ENCODE measurements at places on chromosomes 2 and 18.

GRCh38 chr2:36672199-36672598 is 24.3 kb upstream of the VIT start:
- DNase-seq = no peak

GRCh38 chr2:38037757-38038621 is 38.0 kb downstream of the CYP1B1 start:
- no peak for DNase-seq

GRCh38 chr18:56038171-56039030 is 450.4 kb upstream of the TCF4 start:
- no peak for DNase-seq

DNA sequence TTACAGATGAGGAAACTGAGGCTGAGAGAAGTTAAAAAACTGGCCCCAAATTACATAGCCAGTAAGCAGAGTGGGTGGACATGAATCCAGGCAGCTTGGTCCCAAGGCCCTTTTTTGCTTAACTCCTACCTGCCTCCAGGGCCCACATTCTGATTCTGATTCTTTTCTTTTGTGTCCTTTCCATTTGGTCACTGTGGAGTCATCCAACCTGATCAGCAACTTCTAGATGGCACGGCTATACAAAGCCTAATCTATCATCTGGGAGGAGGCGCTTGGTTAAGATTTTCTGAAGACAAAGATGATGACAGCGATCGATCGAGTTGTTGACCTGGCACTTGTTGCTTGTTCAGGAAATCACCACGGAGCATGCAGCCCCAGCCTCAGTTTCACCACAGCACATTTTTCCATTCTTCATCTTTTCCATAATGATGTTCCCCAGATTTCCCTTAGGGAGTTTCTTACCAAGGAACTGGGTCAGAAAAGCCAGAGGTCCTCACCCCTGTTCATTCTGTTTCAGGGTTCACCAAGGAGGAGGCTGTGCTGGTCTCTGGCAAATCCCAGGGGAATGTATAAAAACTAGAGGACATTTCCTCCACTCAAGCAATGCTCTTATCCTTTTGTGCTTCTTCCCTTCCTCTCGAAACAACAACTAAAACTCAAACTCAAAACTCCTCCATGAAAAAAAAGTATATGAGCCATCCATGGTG is 6.9 kb upstream of the IGFBP2 start:
- no peak for DNase-seq

GRCh38 chr2:8239531-8240088 is 442.2 kb upstream of the ID2 start:
- no peak for DNase-seq

DNA sequence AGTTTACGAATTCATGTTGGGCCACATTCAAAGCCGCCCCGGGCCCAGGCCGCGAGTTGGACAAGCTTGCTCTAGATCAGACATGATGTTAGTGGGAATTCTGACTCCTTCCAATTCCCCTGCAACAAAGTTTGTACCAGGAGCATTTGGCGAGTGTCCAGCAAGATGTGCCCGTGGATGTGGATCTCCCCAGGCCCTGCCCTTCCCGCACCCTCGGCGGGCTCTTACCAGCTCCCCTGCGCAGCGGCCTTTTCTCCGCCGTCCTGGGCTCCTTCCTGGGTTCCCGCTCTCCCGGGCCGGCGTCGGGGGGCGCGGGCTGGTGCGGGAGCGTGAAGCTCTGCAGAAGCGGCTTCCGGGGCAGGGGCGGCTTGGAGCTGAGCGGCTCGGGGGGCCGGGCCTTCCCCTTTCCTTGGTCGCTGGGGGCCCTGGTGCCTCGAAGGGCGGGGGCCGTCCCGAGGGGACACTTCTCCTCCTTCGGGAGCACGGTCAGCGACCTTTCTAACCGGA is 90.8 kb upstream of the MGAT4A start:
- DNase-seq = no peak

DNA sequence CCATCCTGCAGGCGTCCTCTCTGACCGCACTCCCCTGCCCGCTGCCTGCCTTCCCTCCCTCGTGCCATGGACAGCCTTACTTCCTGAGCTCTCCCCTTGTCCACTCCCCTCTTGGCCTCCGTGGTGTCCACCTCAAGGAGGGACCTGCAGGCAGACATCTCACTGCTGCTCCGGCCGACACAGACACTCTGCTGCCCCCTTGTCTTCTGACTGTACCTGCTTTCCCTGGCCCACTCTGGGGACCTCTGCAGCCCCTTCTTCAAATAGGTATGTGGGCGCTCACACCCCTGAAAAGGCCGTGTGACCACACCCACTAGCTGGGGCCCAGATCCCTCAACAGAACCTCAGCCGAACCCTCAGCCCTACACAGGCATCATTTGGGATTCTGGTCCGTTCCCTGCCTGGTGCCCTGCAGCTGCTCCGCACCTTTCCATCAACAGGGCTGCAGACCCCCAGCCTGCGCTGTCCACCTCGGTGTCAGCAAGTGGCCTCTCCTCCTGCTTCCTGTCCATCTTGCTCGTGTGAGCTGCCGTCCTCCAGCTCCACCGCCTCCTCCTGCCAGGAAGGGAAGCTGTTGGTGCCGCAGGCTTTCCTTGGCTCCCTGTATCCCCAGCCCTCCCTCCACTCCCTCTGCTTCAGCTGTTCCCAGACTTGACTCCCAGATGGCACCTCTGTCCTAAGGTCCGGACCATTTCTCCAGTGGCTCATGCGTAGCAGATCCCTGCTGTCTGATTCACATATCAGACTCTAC is 94.1 kb downstream of the KLHL29 start:
- DNase-seq = no peak

- DNase-seq = no peak
Measured at GRCh38 chr2:235149736-235150135, 197.9 kb downstream of the SH3BP4 start.

- DNase-seq = no peak
Measured at GRCh38 chr2:119490653-119491195, 33.6 kb downstream of the SCTR start.

GRCh38 chr2:234286956-234287355 is 209.9 kb downstream of the ARL4C start:
- DNase-seq = no peak

GRCh38 chr2:181258720-181259119 is 198.5 kb upstream of the ITGA4 start:
- no peak for DNase-seq

DNA sequence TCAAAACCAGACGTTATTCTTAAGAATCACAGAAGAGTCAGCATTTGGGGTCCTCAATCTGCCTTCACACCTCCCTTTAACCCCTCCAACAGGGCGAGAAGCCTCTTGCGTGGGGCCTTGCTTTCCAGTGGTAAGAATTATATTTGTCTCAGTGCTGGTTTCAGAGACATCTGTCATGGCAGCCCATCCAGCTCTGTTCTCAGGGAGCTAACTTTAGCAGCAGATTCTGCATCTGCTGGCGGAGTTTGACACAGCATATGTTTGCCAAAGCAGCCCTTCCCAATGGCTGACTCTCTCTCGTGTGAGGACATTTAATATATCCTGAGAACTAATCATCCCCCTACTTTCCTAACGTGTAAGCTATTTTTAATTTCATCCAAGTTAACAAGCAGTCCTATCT is 91.5 kb upstream of the BCL11A start:
- DNase-seq = no peak

DNA sequence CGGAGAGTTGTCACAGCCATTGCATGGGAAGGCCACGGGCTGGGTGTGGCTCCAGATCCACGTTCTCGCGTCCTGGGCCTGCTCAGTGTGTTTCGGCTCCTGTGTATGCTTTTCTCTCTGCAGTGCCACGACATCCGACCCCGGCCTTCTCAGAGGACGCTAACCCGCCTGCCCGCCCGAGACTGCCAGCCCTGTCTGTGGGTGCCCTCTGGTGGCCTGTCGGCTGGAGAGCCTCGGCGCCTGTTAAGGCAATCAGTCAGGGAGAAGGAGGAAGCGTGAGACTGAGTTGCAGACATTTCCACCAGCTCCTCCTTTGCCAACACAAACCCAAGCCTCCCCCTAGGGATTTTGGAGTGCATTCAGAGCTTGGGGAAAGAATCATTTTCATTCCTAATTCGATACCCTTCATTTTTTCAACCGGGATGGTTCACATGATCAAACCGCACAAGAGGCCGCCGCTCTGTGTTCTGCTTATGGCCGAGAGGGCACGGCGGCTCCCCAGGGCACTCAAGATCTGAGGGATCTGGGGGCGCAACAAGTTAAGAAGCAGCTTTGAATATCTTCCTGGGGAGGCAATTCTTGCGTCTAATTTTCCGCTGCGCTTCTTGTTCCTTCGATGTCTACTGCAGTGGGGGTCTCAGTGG is 37.5 kb upstream of the ZBTB7C start:
- DNase-seq = peak; percentile 29

DNA sequence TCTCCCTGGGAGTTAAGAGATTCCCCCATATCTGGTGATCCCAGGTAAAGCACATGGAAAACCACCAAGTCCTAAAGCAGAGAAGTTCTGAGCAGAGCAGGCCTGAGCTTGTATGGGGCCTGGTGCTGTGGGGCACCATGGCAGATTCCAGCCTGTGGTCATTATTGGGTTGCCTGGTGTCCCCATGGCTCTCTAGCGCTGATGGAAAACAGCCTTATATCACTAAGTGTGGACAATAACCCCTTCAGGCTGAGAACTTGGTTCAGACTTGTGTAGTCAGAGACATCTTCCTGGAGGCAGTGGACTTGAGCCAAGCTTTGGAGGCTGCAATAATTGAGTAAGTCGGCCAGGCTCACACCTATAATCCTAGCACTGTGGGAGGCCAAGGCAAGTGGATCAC is 96.8 kb downstream of the MCFD2 start:
- no peak for DNase-seq

- no peak for DNase-seq
Measured at GRCh38 chr2:200421270-200421669, 88.6 kb downstream of the KCTD18 start.

GRCh38 chr18:35392375-35392774 is 15.2 kb upstream of the ZNF396 start:
- no peak for DNase-seq

DNA sequence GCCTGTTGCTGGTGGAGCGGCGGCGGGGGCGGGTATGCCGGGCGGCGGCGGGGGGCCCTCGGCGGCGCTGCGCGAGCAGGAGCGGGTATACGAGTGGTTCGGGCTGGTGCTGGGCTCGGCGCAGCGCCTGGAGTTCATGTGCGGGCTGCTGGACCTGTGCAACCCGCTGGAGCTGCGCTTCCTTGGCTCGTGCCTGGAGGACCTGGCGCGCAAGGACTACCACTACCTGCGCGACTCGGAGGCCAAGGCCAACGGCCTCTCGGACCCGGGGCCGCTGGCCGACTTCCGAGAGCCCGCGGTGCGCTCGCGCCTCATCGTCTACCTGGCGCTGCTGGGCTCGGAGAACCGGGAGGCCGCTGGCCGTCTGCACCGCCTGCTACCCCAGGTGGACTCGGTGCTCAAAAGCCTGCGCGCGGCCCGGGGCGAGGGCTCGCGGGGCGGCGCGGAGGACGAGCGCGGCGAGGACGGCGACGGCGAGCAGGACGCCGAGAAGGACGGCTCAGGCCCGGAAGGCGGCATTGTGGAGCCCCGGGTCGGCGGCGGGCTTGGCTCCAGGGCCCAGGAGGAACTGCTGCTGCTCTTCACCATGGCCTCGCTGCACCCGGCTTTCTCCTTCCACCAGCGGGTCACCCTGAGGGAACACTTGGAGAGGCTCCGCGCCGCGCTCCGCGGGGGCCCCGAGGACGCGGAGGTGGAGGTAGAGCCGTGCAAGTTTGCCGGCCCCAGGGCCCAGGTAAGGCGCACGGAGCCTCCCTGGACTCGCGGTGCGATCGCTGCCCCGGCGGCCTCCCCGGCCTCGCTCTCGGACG is 1.0 kb downstream of the ZCCHC2 start:
- DNase-seq = peak; percentile 39

- DNase-seq = no peak
Measured at GRCh38 chr2:39059366-39059952, 61.4 kb downstream of the SOS1 start.

- DNase-seq = no peak
Measured at GRCh38 chr18:45164551-45164950, 450.7 kb upstream of the SLC14A2 start.

DNA sequence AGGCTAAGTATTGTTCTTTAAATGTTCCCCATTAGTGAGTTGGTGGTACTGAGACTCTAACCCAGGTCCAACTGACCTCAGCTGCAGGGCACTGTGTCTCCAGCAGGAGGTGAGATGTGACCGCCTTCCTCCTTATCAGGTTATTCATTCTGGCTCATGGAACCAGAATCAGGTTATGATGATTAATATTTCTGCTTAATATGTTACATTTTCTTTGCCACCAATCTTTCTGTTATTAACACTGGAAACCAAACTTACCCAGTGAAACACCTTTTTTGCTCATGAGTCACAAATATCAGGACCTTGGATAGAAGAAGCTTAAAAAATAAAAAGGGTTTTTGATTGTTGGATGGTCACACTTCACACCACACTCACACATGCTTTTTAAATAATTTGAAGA is 85.4 kb downstream of the DPP4 start:
- DNase-seq = no peak

- DNase-seq = no peak
Measured at GRCh38 chr2:96320728-96321622, 4.1 kb upstream of the ITPRIPL1 start.

DNA sequence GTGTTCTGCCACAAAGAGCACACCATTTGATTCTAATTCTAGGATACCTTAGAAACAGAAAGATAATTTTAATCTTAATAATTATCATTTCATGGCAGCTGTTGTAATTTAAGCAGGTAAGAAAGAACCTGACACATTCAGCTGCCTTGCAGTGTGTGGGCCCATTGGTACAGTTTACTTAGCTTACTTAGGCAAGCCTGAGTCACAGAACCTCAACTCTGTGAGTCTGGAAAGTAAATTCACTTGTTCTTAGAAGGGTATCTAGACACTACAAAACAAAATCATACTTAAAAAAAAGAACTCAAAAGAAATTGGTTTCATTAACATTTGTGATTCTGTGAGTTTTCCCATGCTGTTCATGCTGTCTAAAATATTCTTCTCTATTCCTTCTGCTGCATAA is 956.3 kb upstream of the SLC39A10 start:
- no peak for DNase-seq

DNA sequence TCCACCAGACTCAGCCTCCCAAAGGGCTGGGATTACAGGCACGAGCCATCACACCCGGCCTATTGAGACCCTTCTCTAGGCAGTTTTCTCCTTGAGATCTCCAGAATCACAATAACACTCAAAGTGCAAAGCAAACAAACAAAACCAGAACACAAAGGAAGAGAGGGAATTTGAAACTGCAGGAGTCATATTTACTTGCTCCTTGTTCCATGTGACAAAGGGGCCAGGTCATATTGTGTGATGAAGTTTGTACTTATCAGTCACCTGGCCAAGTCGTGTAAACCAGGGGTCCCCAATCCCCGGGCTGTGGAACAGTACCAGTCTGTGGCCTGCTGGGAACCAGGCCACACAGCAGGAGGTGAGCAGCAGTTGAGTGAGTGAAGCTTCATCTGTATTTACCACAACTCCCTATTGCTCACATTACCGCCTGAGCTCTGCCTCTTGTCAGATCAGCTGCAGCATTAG is 26.5 kb downstream of the SCYGR8 start:
- no peak for DNase-seq

GRCh38 chr2:34899079-34899478 is 1300.0 kb upstream of the FAM98A start:
- no peak for DNase-seq

- DNase-seq = no peak
Measured at GRCh38 chr2:128491692-128492244, 173.1 kb upstream of the HS6ST1 start.

Data from T follicular helper cell (primary cell).